Sigmoid colon (tissue), 7 donors: ENCODE measurements at places on chromosomes 3 and 15. TPM values are rescaled to one million over a fixed set of nuclear protein-coding genes. Genes with fewer than 3 reads are reported as not detected.

GRCh38 chr3:77709155-77709554, 669.3 kb downstream of the ROBO2 start:
- no peak for DNase-seq

GRCh38 chr3:167114619-167115018, 265.5 kb downstream of the ZBBX start:
- peak; percentile 55 for DNase-seq

- no peak for DNase-seq
Measured at GRCh38 chr3:178001670-178002101, 534.5 kb upstream of the KCNMB2 start.

DNA sequence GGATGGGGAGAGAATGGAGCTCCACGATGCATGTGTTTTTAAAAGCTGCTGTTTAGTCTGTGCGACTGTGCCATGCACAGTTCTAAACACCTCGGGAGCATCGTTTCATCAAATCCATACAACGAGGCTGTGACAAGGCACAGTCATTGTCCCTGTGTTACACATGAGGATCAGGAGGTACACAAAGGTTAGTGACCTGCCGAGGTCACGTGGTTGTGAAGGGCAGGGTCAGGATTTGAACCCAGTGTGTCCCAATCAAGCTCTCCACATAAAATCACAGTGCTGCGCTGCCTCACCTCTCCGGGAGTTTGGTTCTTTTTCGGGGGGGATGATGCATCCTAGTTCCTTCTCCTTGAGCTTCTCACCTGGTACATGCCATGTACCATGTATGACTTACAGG, 18.7 kb upstream of the KIF23 start:
- no peak for DNase-seq

DNA sequence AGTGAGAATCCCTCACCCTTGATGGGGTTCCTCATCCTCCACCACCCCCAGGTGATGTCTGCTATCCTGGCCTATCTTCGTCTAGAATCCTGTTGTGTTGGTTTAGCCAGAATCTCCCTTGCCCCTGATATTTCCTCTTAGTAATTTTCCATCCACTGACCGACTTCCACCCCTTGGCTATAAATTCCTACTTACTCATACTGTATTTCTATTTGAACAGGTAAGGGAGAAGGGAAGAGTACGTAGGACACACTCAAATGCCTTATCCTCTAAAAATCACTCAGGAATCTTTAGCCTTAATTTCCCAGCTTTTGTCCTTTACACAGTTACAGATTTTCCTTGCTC, 678 bp upstream of the TFG start:
- DNase-seq: no peak

DNA sequence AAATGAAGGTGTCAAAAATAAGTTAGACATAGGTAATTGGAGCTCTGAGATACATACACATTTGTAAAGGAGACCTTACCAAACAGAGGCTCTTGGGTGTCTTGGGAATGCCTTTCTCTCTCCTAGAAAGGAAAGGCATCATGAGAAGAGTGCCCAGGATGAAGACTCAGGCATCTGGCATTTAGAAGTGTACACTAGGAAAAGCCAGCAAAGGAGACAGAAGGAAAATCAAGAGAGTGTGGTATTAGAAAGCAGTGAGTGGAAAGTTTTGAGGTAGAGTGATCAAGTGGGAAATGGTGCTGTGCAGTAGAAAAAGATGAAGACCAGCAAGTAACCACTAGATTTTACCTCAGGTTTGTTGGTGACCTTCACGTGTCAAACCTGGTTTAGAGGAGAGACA, 16.1 kb downstream of the UBE2E1 start:
- DNase-seq: no peak

DNA sequence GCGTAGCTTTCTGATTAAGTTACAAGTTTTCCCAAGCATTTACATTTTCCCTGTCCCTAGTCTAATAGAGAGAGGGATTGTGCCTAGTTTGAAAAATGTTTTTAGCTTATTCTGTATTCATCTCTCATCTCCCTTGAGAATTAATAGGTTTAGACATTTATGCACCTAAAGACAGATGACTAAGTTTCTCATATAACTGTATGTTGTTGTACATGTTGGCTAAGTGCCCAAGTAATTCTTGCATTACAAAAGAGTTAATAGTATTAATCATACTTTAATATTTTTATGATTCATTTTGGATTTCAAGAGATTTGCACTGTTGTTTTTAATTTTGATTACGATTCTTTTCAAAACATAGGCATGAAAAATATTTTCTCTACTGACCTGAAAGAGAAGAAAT, 109.0 kb upstream of the TBL1XR1 start:
- no peak for DNase-seq

DNA sequence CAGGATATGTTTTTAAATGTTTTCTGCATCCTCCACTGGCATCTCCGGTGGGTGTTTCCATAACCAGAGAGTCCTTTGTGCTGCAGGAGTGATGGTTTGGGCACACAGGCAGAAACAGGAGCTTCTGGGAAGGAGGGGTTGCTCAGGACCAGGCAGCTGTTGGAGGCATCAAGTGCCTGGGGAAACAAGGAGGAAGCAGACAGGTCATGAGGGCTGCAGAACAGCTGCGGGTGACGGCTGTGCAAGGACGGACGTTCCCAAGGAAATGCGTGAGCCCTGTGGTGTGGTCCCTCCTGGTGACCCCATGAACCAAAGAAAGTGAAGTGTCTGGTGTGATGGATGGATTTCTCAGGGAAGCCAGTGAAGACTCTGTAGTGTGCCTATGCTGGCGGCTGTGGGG, 61.2 kb upstream of the TNFAIP8L3 start:
- no peak for DNase-seq

GRCh38 chr3:53303549-53303948, 43.8 kb downstream of the DCP1A start:
- DNase-seq: no peak

- DNase-seq: no peak
Measured at GRCh38 chr15:66151809-66152208, 101.7 kb downstream of the MEGF11 start.

DNA sequence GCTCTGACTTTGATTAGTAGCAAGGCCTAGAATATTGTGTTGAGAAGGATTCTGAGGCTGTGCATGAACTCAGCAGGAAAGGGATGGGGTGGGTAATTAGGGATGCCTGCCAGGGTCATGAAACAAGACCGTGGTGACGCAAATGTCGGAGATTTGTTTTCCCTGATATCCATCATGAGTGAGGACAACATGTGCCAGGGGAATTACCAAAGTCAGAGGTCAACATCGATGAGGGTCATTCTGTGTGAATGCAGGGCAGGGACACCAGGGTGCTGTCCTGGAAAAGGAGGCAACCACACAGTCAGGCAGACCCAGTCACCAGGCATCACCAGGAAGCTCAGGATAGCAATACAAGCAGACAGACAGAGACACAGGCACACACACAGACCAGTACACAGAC, 52.2 kb downstream of the SLCO2A1 start:
- peak; percentile 56 for DNase-seq

- DNase-seq: no peak
Measured at GRCh38 chr3:149575961-149576564, 81.8 kb downstream of the WWTR1 start.

- DNase-seq: no peak
Measured at GRCh38 chr3:59607656-59608055, 557.8 kb upstream of the CFAP20DC start.

GRCh38 chr15:90097475-90097874, 4.8 kb downstream of the IDH2 start:
- no peak for DNase-seq

Gene RAP2B
- polyA plus RNA-seq: 6.2 TPM

Gene ADGRG7
- 1.2 TPM for polyA plus RNA-seq

Gene GNAT1
- not detected for polyA plus RNA-seq

Gene CRTAP
- 72.3 TPM for polyA plus RNA-seq

Gene ACY1
- 146 TPM for polyA plus RNA-seq

Gene BFSP2
- 2.5 TPM for polyA plus RNA-seq

Gene GAP43
- not detected for polyA plus RNA-seq

Gene FBXO40
- polyA plus RNA-seq: not detected

Gene RFT1
- polyA plus RNA-seq: 3.0 TPM

Gene SLC9C1
- polyA plus RNA-seq: 0.07 TPM

Gene CBLB
- 16.6 TPM for polyA plus RNA-seq
